Stomach (tissue), 19 donors: ENCODE measurements at places on chromosomes 7 and 10. TPM values are rescaled to one million over a fixed set of nuclear protein-coding genes. Genes with fewer than 3 reads are reported as not detected.

Gene AHCYL2
- 87.0 TPM for total RNA-seq

Gene GLI3
- total RNA-seq = 0.29 TPM

Gene OR2A1
- total RNA-seq = not detected

Gene NXPH1
- total RNA-seq = 0.37 TPM

Gene GNAT3
- total RNA-seq = not detected

Gene OR2A42
- total RNA-seq = not detected

DNA sequence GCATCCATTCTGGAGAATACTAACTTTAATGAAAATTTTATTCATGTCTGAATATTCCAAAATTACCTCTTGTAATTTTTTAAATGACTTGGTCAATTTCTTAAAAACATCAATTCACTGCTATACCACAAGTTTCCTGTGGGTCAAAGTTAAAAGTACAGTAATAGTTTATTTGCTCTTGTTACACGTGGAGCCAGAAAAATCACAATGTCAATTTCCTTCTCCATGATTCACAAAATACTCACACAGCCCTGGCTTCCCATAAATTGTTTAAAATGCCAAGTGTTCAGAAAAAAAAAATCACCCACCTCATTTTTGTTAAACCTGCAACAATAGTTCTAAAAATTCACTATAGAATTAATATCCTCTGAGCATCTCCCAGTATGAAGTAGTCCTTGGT, 139.5 kb upstream of the GRM3 start:
- H3K4me1 ChIP-seq = no peaks in the 10 kb centered on the region
- no peaks in the 10 kb centered on the region for H3K27me3 ChIP-seq
- H3K4me3 ChIP-seq = no peak overlapping the region
- no peak for DNase-seq

DNA sequence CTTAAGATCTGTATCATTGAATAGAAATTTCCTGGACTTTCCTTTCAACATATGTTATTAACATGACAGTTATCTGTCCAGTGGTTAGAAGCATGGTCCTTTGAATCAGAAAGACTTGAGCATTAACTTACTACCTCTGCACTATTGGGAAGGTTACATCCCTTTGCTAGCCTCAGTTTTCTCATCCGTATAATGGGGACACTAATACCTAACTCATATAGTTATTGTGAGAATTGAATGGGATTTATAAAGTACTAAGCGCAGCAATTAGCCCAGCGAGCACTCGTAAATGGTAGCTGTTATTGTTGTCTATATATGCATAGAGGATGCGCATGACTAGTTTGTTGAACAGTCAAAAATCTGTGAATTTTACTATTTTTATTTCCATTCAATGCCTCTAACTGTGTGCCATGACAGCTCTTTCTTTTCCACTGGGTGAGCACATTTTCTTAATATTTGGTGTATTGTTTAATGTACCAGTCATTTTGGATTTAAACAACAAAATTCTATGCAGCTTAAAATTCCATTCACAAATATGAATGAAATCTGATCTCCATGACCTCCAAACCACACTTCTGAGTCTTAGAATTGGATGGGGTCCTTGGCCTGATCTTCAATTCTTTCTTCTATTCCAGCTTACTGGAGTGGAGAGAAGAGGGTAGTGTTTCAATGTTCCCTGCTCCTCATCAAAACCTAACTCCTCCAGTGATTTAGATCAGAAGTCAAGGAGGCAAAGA, 65.0 kb downstream of the CACNB2 start:
- no peak overlapping the region for H3K4me3 ChIP-seq
- DNase-seq = no peak
- no peaks in the 10 kb centered on the region for H3K4me1 ChIP-seq
- no peak overlapping the region for H3K27ac ChIP-seq

DNA sequence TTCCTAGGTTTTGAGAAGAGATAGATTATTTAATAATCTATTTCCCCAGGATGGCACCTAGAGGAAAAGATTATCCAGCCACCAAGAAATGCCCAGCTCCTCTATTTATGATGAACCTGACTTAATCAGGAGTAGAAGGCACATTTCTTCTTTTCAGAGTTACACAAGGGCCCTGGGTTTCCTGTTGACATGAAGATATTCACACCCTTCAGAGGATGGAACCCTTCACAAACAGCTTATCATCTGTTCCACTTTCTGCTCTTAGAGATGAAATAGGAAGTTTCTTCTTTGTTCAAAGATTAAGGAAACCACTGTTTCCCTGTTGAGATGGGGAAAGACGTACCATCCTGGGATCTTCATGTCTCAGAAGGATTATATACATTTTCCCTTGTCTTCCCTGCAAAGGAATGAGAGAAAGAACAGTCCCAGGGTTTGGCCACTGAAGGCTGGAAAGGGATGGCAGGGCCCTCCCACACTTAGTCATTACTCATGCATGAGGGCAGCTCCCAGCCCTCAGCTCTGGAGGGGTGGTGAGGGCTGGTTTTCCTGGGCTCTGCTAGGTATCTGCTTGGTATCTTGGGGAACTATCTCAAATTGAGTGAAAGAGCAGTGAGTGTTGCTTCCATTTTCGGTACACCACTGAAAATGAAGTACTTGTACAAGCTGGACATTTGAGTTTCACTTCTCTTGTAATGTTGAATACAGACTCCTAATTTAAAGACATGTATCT, 64.0 kb downstream of the MTPAP start:
- no peaks in the 10 kb centered on the region for H3K27me3 ChIP-seq
- no peak for DNase-seq
- no peaks in the 10 kb centered on the region for H3K36me3 ChIP-seq
- H3K27ac ChIP-seq = no peak overlapping the region
- H3K4me1 ChIP-seq = no peaks in the 10 kb centered on the region

DNA sequence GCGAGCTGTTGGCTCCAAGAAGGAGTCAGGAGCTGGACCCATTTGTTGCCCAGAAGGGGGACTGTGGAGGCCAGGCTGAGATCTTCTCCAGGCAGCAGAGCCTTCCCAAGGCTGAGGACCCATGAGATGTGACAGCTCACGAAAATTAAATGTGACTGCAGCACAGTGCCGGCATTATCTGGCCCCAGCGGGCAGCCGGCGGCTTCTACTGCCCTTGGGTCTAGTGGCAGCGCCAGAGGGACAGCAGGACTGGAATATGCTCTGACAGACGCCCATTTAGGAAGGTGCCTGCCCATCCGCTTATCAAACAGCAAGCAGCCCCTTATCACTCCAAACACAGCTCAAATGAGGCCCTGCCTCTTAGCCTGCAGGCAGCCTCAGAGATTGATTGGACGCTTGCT, 122.9 kb upstream of the LYZL2 start:
- no peaks in the 10 kb centered on the region for H3K27me3 ChIP-seq
- DNase-seq = no peak
- H3K36me3 ChIP-seq = no peaks in the 10 kb centered on the region
- peaks cover 20% of the 10 kb centered on the region for H3K4me1 ChIP-seq
- peak overlapping the region; percentile 26 for H3K27ac ChIP-seq

- peaks cover 26% of the 10 kb centered on the region for H3K4me1 ChIP-seq
- no peaks in the 10 kb centered on the region for H3K36me3 ChIP-seq
- peak; percentile 92 for DNase-seq
- H3K27me3 ChIP-seq = no peaks in the 10 kb centered on the region
- peak within 1 kb of the TSS; percentile 41 for H3K4me3 ChIP-seq
These were observed at the start of gene MEOX2 for GRCh38 chr7:15686295-15686956. TSS of gene MEOX2 (minus strand) at chr7:15686683. CDS start at chr7:15686402, 281 bp downstream.

- H3K4me1 ChIP-seq = no peaks in the 10 kb centered on the region
- no peak overlapping the region for H3K27ac ChIP-seq
- DNase-seq = no peak
- H3K36me3 ChIP-seq = peaks cover 21% of the 10 kb centered on the region
These were observed 78.4 kb downstream of the CUL2 start for GRCh38 chr10:35011771-35012191.

DNA sequence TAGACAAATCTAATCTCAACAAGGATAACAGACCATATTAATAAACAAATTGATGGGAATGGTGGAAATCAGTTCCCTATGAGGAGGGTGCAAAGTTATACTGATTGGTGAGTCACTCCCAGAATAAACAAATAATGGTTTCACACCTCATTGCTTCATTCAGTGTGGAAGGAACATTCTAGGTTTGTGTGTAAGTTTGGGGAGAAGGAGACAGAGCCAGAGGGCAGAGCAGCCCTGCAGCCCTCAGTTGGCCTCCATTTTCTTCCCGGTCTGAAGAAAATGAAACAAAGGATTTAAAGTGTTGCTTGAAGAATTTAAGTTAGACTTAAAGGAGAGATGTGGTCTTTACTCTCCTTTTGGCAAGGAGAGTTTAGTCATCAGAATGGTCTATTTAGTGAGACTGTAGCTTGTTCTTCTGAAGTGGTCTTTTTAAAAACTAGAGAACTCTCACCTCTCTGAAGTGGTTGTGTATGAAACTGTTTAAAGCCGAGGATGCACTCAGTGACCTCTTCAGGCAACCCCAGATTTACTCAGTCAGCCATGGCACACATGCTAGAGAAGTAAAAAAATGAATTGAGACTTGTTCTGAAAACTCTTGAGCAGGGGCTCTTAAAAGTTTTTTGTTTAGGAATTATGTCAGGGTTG, 27.2 kb downstream of the IKZF1 start:
- no peak for DNase-seq
- H3K4me1 ChIP-seq = peaks cover 3% of the 10 kb centered on the region

GRCh38 chr10:71651928-71652327, 67.7 kb downstream of the C10orf105 start:
- no peak overlapping the region for H3K4me3 ChIP-seq
- peaks cover under 1% of the 10 kb centered on the region for H3K27me3 ChIP-seq
- no peak for DNase-seq

- H3K27me3 ChIP-seq = no peaks in the 10 kb centered on the region
- DNase-seq = peak; percentile 70
- H3K4me3 ChIP-seq = no peak overlapping the region
- H3K4me1 ChIP-seq = no peaks in the 10 kb centered on the region
- H3K36me3 ChIP-seq = no peaks in the 10 kb centered on the region
These were observed 421.4 kb downstream of the SDK1 start for GRCh38 chr7:3722396-3722922.

DNA sequence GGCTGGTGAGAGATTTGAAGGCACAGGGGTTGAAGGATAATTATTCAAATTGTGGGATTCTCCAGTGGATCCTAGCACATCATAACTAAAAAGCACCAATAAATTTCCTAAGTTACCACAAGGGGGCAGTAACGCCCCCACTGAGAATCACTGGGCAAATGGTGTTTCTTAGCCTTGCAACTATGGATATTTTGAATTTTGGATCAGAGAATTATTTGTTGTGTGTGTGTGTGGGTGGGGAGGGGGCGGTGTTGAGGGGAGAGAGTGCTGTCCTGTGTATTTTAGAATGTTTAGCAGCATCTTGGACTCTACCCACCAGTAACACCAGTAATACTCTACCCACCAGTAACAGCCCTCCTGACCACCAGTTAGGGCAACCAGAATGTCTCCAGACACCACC, 63.3 kb upstream of the PRKG1 start:
- no peaks in the 10 kb centered on the region for H3K4me1 ChIP-seq
- DNase-seq = no peak
- H3K36me3 ChIP-seq = no peaks in the 10 kb centered on the region
- no peak overlapping the region for H3K27ac ChIP-seq
- no peaks in the 10 kb centered on the region for H3K27me3 ChIP-seq

- H3K27me3 ChIP-seq = no peaks in the 10 kb centered on the region
- no peak for DNase-seq
- H3K36me3 ChIP-seq = no peaks in the 10 kb centered on the region
These were observed 92.6 kb downstream of the POLL start for GRCh38 chr10:101495324-101495925.

GRCh38 chr10:114207349-114207748, 28.2 kb downstream of the TDRD1 start:
- no peaks in the 10 kb centered on the region for H3K27me3 ChIP-seq
- H3K4me1 ChIP-seq = no peaks in the 10 kb centered on the region
- H3K4me3 ChIP-seq = no peak overlapping the region
- no peak overlapping the region for H3K27ac ChIP-seq

DNA sequence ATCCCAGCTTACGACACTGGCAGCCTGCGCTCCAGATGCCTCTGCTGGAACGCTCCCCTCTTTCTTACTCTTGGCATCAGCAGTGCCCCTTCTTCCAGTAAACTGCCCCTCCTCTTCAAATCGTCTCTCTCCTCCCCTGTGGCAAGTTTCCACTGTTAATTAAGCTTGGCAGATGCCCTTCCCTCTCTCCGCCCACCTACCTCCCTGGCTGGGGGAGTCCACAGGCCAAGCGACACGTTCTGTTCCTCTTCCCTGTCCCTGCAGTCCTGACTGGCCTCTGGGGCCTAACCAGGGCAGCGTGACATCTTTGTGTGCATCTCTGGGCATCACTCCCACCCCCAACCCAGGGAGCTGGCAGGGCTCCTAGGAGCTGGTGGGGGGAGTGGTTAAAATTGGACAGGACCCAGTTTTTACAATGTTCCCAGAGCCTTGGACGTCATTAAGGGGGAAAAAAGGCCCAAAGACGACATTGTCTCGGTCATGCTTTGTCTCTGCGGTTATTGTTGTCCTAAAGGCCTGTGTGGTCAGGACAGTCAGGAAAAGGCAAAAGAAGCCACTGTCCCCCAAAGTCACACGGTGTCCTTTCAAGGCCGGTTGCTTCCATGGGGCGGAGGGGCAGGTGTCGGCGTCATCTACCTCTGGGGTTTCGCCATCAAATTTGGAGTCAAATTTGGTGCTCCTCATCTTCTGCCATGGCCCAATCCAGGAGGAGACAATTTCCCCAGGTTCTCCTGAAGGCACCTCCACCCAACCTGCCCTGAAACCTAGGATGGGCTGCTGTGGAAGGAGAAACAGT, 54.2 kb downstream of the DLG5 start:
- H3K27me3 ChIP-seq = no peaks in the 10 kb centered on the region
- H3K36me3 ChIP-seq = peaks cover 6% of the 10 kb centered on the region
- peak overlapping the region; percentile 77 for H3K27ac ChIP-seq

DNA sequence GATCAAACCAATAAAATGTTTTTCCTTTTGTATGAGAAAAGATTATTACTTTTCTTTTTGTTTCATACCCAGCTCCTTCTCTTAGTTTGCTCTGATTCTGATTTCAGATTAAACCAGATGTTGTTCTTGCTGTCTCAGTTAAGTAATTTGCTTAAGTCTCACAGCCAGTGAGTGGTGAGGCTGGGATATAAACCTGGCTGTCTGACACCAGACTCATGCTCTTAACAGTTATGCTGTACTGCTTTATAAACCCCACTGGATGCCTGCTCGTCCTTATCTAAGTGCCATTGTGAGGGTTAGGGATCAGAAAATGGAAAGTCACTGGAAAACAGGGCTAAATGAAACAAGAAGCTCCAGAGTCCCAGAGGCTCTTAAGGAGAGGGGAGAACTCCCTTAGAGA, 24.3 kb downstream of the GARS1 start:
- no peak overlapping the region for H3K27ac ChIP-seq
- no peaks in the 10 kb centered on the region for H3K27me3 ChIP-seq

- peak; percentile 21 for DNase-seq
- H3K36me3 ChIP-seq = no peaks in the 10 kb centered on the region
- H3K4me3 ChIP-seq = no peak overlapping the region
These were observed 114.0 kb downstream of the PTPN20 start for GRCh38 chr10:47025253-47025539.

DNA sequence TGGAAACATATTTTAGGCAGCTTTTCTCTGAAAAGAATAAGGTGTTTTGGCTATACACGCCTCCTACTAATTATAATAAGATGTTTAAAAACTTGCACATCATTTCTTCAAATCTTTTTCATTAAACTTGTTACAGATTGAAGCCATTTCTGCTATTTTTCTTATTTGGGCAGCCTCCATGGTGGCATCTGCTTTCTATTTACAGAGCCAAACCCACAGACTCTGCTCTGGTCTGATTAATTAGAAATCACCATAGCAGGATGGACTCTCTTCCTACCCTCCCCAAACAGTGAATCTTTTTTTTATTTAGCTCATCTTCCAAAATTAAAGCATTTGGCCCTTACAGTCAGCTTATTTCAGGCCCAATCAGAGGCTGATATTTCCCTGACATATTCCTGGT, 85.7 kb upstream of the AOAH start:
- H3K27me3 ChIP-seq = no peaks in the 10 kb centered on the region
- no peaks in the 10 kb centered on the region for H3K4me1 ChIP-seq
- no peak for DNase-seq
